ENCODE measurements at places on chromosomes 7 and 10.
A peak's percentile ranks its signal among the peaks of the same experiment; 100 is the strongest.

DNA sequence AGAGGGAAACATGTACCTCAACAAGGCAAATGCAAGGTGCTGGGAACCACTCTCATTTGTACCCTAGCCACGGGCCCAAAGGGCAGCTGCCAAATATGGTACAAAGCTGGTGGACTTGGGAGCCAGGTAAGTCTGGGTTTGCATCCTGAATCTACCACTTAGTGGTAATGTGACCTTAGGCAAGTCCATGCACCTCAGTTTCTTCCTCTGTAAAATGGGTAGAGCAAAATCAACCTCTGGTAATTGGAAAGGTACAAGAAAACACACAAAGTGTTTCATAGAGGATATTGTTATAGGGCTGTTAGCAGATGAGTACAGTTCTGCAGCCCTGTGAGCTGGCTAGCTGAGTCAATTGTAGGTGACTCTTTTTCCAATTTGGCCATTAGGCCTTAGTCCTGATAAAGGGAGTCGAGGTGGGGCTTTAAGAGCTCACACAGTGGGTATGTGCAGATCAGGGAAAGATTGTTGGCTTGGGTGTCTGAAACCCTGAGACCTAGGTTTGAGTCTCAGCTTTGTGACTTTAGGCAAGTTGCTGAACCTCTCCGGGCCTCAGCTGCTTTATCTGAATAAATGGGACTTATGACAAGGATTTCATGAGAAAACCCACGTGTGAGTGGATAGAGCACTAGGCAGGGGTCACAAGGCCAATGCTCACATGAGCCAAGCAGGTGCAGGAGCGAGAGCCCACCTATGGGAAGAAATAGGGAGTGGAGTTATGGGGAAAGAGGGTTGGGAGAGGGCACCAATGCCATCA, 121.3 kb upstream of the GDF10 start:
- no peak for DNase-seq

GRCh38 chr7:12741951-12742575, 54.6 kb downstream of the ARL4A start:
- no peak for DNase-seq

- no peak for DNase-seq
Measured at GRCh38 chr7:423312-424260, 96.1 kb downstream of the PDGFA start.

DNA sequence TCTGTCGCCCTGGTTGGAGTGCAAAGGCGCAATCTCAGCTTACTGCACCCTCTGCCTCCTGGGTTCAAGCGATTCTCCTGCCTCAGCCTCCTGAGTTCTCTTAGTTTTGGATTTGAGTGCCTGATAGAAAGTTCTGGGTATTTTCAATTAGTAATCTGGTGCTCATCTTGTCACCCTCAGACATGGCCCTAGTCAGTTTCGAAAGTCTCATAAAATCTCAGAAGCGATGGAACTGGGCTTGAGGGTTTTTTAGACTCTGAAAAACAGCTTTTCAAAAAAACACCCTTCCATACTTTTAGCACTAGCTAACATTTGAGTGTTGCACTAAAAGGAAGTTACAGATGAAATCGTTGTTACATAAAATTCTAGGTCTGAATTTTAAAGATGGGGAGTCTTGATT, 9.4 kb upstream of the PIP4K2A start:
- DNase-seq = no peak

DNA sequence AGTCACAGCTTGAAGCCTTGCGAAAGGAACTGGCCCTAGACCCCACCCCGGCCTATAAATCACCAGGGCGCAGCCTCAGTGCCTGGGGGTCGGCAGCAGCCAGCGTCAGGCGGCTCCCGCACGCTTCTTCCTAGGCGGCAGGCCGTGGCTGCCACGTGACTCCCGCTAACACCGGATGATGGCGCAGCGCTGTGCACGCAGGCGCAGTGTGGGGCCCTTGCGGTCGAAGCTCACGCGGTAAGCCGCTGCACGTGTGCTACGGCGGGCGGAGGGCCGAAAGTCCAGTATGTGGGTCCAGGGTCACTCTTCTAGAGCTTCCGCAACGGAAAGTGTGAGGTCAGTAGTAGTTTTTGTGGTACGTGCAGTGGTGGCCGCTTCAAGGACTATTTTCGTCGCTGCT, at the start of gene STK31:
TSS of gene STK31 (plus strand) at position 220 of the 400 bp plus-strand sequence. CDS start at position 287, 67 bp downstream.
- DNase-seq = no peak

DNA sequence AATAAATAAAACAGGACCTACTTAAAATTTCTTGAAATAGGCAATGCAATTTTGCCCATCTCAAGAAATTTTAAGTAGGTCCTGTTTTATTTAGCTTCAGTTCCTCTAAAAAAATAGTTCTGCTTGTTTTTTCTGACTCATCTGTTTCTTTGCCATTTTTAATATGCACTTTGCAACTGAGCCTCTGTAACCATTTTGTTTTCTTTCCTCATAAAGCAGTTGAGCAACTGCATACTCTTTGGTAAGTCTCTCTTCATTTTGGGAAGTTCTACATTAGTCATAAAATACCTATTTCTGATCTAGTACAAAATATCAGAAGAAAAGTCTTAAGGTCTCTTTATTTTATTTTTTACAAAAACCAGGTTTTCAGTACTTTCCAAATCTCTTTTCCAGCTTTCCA, 18.0 kb downstream of the TAS2R40 start:
- DNase-seq = no peak

DNA sequence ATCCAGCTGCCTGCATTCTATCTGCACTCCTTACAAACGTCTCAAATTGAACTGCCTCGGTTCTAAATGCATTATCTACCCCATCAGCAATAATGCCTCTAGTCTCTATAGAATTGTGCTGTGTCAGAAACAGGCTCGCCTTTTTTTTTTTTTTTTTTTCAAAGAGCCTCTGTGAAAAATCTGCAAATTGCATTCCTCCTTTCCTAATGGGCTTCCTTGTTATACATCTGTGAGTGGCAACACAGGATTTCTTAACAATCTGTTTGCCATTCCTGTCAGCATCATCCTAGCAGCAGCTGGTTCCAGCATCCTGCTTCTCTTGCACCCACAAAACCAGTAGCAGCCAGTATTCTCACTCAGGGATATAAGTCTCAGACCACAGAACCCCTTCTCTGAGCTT, 413.5 kb upstream of the SEMA3D start:
- no peak for DNase-seq

DNA sequence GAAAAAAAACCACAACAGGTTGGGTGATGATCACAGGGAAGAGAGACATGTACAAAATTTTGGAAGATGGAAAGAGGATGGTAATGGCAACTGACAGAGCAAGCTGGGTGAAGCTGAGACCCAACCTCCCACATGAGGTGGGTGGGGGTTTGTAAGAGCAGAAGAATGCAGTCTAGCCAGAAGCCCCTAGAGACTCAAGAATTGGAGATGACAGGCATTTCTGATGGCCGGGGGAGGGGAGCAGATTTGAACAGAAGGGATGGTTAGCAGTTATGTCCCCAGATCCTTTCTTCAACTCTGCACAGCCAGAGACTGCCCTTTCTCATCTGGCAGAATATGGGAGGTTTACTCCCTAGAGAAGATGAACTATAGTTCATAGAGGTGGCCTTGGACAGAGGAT, 208.0 kb downstream of the GALNT17 start:
- DNase-seq = no peak

DNA sequence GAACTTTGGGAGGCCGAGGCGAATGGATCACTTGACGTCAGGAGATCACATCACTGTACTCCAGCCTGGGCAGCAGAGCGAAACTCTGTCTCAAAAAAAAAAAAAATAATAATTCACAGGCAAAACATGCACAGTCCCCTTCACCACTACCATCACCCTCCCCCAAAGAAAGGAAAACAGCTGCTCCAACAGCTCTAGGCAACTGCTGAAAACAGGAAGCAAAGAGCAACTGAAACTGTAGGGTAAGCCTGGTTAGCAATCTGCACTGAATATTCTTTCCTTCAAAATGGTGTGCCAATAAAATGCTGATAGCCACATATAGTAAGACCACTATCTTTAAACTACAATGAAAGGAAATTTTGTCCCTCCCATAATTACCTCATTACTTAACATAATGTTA, 11.8 kb downstream of the NT5C2 start:
- no peak for DNase-seq

DNA sequence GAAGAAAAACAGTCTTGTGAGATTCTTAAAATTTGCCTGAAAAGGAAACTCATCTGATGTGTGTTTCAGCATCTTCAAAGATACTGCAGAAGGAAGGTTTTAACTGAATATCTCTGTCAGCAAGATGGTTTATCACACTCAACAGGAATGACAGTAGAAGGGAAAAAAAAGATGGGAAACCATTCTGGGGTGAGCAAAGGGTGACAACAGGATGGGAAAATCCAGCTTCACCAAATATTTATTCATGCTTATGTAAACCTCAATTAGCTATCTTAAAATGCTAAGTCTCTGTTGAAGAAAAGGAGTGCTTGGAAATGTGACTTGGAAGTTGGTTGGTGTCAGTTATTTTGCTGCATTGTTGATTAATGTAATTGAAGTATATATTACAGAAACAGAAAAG, 82.2 kb downstream of the FZD1 start:
- no peak for DNase-seq

DNA sequence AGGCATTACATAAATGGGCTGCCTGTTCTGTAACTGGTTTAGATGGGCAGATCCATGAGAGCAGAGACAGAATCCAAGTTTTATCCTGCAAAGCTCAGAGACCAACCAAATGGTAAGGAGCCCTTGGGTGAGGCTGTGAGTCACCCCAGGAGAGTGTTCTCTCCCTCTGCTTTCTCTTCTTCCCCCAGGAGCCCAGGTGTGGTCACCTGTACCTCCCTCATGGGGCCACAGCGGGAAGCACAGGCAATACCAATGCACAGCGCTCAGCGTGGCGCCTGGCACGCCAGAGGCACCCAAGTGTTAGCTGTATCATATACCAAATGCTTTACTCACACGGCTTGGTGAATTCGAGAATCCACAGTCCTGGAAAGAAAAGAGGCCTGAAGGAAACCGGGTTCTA, 39.4 kb downstream of the CTBP2 start:
- no peak for DNase-seq

- DNase-seq = no peak
Measured at GRCh38 chr7:104955276-104955675, 58.7 kb upstream of the KMT2E start.

DNA sequence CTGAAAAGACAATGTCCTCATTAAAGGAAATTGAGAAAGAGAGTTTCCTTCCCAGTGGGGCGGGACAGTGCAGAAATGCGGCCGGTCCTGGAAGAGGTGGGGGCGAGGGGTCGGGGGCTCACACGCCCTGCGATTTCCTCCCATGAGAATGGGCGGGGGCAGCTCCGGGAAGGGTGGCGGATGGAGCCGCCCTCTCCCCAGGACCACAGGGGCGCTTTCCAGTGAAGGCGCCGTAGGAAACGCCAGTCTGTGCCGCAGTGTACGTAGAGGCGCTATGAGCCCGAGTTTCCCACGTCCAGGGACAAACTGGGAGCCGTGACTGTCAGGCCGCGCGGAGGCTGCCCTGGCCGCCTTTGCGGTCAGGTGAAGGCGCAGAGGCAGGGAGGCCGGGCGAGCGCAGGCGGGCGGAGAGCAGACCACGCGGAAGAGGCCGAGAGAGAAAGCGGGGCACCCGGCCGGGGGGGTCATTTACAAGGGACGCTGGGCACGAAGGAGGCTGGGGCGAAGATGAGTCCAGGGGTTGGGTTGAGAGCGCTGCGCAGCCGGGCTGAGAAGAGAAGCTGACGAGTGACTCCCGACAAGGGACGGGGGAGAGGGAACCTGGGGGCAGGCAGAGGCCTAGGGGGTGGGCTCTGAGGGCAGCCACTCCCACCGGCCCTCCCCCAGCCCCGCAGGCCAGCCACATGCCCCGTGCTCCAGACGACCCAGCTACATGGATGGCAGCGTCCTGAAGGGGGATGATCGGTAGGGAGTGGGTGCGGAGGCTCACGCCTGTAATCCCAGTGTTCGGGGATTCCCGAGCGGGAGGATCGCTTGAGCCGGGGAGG, 45.0 kb downstream of the ALOX5 start:
- DNase-seq = peak; percentile 54

- DNase-seq = no peak
Measured at GRCh38 chr10:131781791-131782190, 119.0 kb upstream of the PPP2R2D start.

DNA sequence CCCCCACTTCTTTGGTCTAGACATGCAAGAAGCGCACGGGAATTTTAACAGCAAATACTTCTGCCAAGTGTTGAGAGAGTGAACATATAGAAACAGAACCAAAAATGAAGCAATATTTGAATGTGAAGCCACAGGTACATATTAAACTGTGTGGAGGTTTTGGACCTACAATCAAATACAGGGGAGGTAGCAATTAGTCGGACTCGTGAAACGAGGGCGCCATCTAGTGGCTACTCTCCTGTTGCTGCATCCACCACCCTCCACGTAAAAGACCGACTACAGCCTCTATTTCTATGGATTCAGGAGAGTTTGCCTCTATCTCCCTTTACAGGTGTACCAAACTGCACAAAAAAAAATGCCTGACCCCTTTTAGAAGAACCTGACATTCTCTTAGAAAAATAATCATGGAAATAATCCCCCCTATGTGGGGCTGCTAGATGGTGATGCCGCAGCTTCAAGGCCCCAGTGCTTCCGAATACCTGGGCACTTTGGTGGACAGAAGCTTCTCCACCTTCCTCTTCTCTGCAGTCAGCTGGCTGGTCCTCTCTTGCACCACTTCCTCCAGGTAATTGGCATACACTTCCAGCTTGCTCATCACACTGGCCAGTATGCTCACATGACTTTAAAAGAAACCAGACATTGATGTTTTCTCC, 31.7 kb downstream of the TECTB start:
- no peak for DNase-seq

- no peak for DNase-seq
Measured at GRCh38 chr10:133050371-133050770, 37.4 kb upstream of the ADGRA1 start.

DNA sequence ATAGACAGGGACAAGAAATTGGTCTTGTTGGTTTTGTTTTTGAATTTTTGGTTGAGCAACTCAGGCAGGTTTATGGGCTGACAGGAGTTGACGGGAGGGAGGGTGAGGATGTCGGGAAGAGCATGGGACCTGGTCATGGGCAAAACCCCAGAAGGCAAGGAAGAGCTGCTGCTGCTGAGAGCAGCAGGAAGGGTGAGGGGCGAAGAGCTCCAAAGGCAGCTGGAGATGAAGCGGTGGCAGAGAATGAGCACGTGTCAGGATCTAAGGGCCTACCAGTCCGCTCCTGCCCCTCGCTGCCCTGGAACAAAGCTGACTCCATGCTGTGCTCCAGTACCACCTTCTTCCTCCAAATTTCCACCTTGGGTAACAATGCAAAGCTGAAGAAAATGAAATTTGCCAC, 84.3 kb downstream of the ARHGAP22 start:
- no peak for DNase-seq

DNA sequence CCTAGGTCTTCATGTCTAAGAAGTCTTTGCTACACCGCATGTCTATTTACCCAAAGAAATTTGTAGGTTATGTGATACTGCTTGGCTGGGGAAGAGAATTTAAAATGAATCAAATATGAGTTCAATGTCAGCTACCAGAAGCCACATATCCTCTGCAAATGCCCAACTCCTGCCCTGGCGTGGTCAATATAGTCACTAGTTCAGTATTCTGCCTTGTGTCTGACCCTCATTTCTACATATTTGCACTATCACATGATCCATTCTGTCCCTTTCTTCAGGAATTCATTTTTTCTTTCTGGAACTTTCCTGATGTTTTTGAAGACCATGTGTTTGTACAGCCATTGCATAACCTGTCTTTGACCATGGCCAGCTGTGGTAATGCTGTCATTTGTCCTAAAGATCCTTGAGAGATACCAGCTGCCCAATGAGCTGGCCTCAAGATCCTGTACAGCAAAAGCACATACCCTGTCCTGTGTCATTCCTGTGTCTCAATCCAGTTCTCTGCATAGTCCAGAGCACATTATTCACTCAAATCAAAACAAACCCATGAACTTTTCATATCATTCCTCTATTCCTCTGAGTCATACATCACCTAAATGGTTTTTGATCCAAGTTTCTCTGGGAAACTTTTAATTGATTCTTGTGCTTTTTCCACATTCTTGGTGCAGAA, 524.5 kb downstream of the PARD3 start:
- no peak for DNase-seq
